CD4-positive, alpha-beta T cell treated with Interleukin-21 for 1 hour (primary cell): ENCODE measurements at places on chromosomes 11 and 22.

DNA sequence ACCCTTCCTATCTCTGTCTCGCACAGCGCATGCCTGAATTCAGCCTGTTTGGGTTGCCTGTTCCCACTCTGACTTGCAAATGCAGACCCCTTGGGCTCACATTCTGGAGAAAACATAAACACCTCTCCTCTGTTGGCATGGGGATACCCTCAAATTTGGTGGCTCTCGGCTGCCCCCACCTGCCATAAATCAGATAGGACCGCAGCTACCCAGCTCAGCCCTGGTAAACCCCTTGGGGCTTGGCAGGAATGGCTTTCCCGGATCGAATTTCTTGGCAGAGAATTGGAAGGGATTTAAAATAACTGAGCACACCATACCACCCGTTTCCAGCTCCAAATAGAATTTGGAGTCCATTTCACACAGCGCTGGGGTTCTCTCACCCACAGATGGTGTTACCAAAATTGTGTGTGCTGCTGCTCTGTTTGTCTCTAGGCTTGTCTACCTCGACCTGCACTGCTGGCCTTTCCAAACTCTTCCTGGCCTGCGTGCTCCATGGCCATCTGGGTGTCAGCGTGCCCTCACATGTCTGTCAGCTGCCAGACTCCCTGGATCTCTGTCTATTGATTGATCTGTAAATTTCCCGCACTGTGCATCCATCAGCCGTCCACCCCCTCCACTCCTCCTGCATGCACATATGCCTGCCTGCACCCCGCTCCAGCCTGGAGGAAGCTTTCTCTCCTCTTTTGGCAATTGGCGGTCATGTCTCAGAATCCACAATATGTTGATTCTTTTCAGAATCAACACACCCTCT lies 134.0 kb downstream of the NTM start:
- DNase-seq = no peak

DNA sequence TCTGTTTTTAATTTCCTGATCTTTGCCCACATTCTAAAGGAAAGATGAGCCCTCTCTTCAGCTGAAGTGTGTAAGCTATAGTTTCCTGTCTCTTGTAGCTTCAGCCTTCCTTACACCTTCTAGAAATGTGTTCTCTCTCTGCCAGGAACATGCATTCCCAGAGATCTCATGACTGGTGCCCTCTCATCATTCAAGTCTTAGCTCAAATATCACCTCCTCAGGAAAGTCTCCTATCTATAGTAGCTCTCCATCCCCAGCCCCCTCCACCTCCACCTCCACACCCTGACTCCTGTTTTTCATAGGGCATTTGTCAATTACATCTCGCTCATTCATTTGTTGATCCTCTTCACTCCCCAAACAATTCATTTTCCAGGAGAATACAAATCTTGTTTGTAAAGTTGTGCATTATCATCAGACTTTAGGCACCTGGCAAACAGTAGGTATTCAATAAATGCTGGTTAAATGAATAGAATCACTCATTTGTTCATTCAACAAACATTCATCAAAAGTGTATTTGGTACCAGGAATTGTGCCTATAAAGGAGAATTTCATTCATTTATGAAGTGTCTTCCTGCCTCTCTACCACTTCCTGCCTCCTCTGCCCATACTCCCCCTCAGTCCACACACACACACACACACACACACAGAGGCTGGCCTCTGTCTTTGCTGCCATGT lies 160.3 kb downstream of the BBOX1 start:
- DNase-seq = no peak

GRCh38 chr11:87213444-87213843 lies 175.7 kb downstream of the TMEM135 start:
- DNase-seq = peak; percentile 2

DNA sequence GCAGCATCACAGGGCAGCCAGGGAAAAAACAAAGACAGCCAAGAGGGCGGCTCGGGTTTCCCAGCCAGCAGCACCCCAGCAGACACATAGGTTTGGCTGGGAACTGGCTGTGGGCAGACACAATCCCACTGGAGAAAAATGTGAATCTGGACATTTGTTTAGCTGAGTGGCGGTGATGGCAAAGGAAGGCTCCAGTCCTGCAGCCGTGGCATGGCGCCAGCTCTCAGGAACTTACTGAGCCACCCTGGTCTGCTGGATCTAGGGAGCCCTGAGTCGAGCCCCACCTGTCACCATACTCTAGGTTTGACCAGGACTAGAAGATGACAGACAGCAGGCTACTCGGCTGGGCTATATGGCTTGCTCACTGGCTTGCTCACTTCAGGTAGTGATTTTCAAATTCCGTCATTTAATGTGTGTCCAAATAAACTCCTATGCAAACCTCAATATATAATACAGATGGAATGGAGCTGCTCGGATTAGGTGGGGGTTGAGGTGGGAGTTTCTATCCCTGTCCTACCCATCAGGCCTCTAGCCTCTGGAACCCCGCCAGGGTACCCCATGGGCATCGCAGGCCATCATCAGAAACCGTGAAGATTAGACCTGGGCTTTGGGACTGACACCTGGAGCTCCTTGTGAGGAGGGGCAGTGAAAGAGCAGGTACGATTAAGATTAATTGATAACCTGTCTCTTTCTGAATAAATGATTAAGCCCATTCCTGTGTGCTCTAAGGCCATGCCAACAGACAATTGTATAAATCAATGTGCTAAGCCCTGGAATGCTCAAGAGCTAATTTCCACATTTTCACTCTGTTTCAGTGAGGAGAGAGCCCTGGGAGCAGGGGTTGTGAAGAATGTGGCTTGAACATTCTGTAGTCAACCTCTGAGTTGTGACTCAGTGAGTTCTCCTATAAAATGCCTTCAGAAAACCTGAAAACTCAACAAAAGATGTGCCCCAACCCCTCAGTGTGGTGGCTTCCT lies 42.5 kb downstream of the GALNT18 start:
- DNase-seq = no peak

DNA sequence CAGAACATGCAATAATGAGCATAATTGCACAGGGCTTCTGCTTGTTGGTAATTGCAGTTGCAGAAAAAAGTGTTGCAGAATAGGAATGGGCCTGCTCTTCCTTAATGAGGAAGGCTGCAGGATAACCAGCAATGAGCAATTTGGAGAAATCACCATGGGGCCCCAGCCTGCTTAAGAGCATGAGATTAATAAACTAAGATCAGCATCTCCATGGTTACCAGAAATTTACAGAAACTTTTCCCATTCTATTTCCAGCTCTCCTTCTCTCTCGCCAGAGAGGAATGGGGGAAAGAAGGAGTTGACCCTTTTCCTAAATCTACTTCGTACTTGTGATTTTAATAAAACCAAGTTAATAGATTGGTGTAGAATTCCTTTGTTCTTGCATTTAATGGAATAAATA lies 80.9 kb upstream of the CSNK2A3 start:
- DNase-seq = no peak
